ENCODE measurements at places on chromosomes 11 and 22.

DNA sequence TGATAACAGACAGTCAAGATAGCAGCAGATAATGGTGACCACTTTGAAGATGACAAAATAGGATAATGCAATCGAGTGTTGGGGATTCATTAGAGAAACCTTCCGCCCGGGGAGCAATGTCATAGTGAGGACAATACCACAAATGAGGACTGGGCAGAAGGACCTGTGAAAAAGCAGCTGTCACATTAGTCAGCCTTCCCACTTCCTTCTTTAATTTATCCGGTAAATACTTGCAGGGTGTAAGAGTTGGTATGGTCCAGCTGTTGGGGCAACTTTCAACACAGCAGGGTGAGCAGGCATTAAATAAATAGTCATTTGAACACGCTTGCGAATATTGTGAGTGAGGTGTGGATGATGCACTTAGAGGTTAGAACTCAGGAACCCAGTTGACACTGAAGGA is 132.5 kb upstream of the KIRREL3 start:
- DNase-seq, result no peak

GRCh38 chr11:100578831-100579311 is 108.2 kb upstream of the ARHGAP42 start:
- DNase-seq, result peak; percentile 73

DNA sequence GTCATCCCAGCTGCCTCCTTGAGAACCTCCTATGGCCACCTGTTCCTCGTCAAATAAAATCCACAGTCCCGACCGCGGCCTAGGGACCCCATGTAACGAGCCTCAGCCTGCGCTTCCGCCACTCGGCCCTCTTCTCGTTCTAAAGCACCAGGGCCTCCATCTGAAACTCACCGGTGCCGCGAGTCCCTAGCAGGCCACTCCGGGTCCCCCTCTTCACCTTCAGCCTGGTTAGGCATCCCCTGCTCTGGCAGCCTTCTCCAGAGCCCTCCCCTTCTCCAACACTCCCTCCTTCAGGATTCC is 2.4 kb upstream of the SSTR3 start:
- no peak for DNase-seq

- DNase-seq, result peak; percentile 80
Measured at GRCh38 chr11:20156876-20157613, 3.2 kb downstream of the DBX1 start.

DNA sequence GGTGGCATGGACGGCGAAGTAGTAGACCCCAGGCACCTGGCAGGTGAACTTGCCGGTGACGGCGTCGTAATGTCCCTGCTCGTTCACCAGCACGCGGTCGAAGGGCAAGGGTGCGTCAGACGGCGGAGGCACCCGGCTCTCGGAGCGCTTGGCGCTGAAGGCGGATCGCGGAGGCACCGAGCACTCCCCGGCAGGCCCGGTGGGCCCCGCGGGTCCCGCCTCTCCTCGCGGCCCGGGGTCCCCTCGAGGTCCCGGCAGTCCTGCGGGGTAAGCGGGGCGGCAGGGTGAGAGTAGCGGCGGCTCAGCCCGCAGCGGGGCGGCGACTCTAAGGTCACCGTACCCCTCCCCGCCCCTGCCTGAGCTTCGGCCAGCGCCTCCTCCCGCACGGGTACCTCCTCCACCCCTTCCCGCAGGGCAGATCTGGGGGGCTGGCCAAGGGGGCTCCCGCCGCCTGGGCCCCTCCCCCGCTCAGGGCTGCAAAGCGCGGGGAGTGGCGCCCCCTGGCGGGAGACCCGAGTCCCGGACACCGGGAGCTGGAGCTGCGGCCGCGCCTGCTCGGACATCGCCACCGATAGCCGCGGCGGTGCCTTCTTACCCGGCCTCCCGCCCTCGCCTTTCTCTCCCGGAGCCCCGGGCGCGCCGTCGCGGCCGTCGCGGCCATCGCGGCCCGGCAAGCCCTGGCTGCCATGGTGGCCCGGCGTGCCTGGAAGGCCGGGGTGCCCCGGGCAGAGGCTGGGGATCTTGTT is 921 bp downstream of the C1QTNF5 start:
- DNase-seq, result peak; percentile 92

DNA sequence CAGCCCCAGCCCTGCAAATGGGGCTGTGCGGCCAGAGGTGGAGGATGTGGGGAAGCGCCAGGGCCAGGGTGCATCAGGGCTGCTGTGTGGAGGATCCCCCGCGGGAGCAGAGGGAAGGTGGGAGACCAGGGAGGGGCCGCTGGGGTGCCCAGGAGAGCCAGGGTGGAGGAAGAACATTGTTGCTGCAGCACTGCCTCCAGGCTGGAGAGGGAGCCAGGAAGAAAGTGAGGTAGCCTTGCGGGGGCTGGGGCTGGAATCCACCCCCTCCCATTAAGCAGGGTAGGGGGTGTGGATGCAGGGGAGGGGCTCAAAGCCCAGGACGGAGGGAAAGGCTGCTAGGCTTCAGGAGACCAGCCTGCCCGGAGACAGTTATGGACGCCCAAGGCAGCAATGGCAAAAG is 15.0 kb downstream of the CABP7 start:
- DNase-seq, result peak; percentile 74

DNA sequence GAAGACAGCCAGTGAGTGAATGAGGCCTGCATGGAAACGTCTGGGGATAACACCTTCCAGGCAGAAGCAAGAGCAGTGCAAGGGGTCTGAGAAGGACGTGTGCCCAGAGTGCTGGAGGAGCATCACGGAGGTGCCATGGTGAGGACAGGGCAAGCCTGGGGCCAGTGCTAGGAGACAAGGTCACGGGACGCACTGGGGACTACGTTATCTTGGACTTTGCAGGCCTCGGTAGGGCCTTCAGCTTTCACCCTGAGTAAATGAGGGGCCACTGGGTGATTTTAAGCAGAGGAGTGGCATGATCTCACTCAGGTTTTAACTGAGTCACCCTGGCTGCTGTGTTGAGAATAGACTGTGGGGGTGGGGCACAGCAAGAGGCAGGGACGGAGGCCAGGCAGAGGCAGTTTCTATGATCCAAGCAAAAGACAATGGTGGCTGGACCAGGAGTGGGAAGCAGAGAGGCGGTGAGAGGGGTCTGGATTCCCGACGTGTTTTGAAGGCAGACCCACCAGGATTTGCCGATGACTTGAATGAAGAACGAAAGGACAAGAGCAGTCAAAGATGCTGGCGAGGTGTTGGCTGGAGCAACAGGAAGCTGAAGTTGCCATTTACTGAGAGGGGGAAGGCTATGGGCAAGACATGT is 102.7 kb upstream of the PARVA start:
- DNase-seq, result peak; percentile 35

DNA sequence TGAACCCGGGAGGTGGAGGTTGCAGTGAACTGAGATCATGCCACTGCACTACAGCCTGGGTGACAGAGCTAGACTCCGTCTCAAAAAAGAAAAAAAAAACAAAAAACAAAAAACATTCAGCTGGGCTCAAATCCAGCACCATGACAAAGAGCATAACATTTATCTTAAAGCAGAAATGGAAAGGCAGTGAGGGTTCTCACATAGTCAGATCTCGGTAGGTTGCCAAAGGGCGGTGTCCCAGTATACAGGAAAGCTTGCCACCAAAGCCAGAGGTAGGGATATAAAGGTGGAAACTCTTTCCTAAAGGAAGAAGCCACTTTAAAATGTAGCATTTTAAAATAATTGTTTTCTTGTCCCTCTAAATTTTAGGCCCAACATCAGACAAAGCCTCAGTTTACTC is 22.4 kb upstream of the CAPRIN1 start:
- no peak for DNase-seq

DNA sequence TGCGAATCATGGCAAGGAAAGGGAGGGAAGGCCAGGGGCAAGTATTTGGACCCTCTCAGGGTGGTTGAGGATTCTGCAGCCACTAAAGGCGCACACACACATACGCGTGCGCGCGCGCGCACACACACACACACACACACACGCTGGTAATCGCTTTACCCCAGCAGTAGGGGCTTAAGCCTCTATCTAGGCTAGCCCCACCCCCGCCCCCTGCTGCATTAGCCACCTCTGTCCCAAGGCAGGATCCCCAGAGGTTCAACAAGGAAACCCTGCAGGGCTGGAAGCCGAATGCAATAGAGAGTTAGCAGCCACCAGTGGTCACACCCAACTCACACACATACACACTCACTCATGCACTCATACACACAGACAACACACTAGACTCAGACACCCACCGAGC is 28.6 kb upstream of the ELFN2 start:
- DNase-seq, result peak; percentile 62

- no peak for DNase-seq
Measured at GRCh38 chr22:45273452-45274075, 11.2 kb upstream of the UPK3A start.

Data from endodermal cell (in vitro differentiated cells).